ENCODE measurements at places on chromosomes 4 and X. TPM values are rescaled to one million over a fixed set of nuclear protein-coding genes. Genes with fewer than 3 reads are reported as not detected.
A peak's percentile ranks its signal among the peaks of the same experiment; 100 is the strongest.

GRCh38 chrX:48489892-48490291 is 13.9 kb downstream of the FTSJ1 start:
- no peaks in the 10 kb centered on the region for H3K27me3 ChIP-seq
- no peak for DNase-seq
- no peak overlapping the region for H3K4me3 ChIP-seq
- no peaks in the 10 kb centered on the region for H3K36me3 ChIP-seq

GRCh38 chr4:165991325-165992180 is 118.5 kb downstream of the TLL1 start:
- no peaks in the 10 kb centered on the region for H3K4me1 ChIP-seq
- no peak overlapping the region for H3K27ac ChIP-seq
- H3K4me3 ChIP-seq, result no peak overlapping the region
- no peaks in the 10 kb centered on the region for H3K36me3 ChIP-seq

DNA sequence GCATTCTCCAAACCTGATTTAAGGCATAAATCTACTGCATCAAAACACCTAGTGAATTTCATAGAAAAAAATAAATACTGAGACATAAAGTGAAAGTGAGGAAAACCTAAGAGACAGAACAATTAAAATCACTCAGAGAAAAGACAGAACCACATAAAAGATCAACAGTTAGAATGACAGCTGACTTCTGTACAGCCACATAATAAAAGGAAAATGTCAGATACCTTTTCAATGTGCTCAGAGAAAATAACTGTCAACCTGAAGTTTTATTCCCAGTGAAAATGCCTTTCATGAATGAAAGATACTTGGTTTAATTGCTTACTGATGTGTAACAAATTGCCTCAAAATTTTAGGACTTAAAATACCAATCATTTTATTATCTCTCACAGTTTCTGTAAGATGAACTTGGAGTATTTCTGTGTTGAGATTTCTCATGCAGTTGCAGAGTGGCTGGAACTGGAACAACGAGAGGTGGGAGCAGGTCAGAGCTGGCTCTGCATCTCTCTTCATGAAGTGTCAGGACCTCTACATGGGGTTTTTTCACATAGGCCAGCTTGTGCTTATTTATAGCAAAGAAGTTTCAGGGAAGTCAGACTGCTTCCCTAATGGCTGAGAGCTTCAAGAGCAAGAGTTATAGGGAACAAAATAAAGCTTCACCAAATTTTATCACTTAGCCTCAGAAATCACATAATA is 11.9 kb upstream of the POF1B start:
- H3K4me3 ChIP-seq, result no peak overlapping the region
- no peaks in the 10 kb centered on the region for H3K36me3 ChIP-seq
- no peak overlapping the region for H3K27ac ChIP-seq
- H3K4me1 ChIP-seq, result no peaks in the 10 kb centered on the region
- no peaks in the 10 kb centered on the region for H3K27me3 ChIP-seq

- DNase-seq, result no peak
- H3K4me1 ChIP-seq, result no peaks in the 10 kb centered on the region
- H3K4me3 ChIP-seq, result no peak overlapping the region
- no peaks in the 10 kb centered on the region for H3K27me3 ChIP-seq
- no peaks in the 10 kb centered on the region for H3K36me3 ChIP-seq
- H3K27ac ChIP-seq, result no peak overlapping the region
Observed at GRCh38 chr4:83490876-83491450, 6.1 kb upstream of the ABRAXAS1 start.

- DNase-seq, result peak; percentile 33
- H3K27me3 ChIP-seq, result no peaks in the 10 kb centered on the region
- no peak within 1 kb of the TSS for H3K27ac ChIP-seq
- no peaks in the 10 kb centered on the region for H3K4me1 ChIP-seq
- H3K36me3 ChIP-seq, result no peaks in the 10 kb centered on the region
Observed at GRCh38 chrX:19514791-19515614, at the start of gene MAP3K15. TSS of gene MAP3K15 (minus strand) at chrX:19515508. CDS start at chrX:19515261, 247 bp downstream.

DNA sequence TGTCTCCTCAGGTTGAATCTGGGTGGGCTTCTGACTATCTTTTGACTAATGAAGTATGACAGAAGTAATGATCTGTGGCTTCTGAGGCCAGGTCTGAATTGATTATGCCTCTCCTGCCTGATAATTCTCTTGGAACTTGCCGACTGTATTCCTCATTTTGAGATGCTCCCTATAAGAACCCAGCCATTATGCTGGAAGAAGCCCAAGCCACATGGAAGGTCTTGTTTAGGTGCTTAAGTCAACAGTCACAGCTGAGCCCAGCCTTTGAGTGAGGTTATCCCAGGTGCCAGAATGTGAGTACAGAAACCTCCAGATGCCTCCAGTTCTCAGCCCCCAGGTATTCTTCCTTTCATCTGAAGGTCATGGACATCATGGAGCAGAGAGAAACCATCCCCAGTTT is 456.6 kb downstream of the IL15 start:
- H3K27me3 ChIP-seq, result no peaks in the 10 kb centered on the region
- DNase-seq, result no peak
- no peaks in the 10 kb centered on the region for H3K4me1 ChIP-seq
- H3K36me3 ChIP-seq, result no peaks in the 10 kb centered on the region

- H3K4me1 ChIP-seq, result no peaks in the 10 kb centered on the region
- no peak for DNase-seq
- no peaks in the 10 kb centered on the region for H3K36me3 ChIP-seq
Observed at GRCh38 chrX:136450050-136450830, 37.5 kb upstream of the BRS3 start.

DNA sequence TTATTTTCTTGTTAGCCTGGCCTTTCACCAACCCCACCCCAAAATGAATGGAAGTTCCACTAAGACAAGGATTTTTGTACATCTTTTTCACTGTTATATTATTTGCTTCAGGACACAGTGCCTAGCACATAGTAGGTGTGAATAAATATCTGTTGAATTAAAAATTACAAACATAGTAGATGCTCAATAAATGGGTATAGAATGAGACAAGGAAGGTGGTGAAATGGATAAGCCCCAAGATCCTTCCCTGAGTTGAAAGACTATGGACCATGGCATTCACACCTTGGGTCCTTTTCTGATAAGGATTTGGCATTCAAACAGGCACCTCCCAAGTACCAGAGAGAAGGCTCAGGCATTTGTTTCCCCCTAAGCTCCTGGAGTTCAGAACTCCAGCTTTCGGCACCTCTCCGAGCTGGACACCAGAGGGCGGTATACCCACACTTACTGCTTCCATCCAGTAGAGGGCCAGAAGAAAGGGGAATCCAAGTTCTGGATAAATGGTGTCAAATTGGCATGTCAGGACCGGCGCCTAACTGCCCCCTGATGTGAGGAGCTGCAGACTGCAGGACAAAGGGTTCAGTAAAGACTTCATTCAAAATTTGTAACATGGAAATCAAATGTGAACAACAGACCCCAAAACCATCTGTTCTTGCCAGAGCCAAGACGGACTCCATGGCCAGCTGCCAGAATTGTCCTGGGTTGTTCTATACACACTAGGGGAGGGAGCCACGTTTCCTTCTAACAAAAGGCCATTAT is 193.0 kb downstream of the GPC3 start:
- H3K4me1 ChIP-seq, result no peaks in the 10 kb centered on the region
- no peaks in the 10 kb centered on the region for H3K36me3 ChIP-seq
- peak; percentile 70 for DNase-seq
- no peak overlapping the region for H3K27ac ChIP-seq
- no peak overlapping the region for H3K4me3 ChIP-seq

DNA sequence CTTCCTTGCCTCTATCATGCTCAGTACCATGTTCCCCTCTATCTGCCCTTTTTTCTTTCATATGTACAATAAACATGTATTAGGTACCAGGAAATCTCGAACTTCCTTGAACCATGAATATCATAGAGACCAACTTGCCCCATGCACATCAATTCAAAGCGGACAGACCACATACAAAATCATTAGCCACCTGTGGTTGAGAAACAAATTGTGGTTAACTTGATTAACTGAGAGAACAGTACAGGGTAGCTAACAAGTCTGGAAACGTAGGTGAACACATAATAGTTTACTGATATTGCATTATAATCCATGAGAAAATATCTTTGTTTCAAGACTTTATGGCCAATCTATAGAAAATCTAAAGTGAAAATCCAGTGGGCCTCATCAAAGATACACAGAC is 8.2 kb downstream of the CASP3 start:
- H3K36me3 ChIP-seq, result no peaks in the 10 kb centered on the region
- DNase-seq, result no peak
- H3K4me1 ChIP-seq, result peaks cover 4% of the 10 kb centered on the region
- no peak overlapping the region for H3K27ac ChIP-seq
- no peak overlapping the region for H3K4me3 ChIP-seq

GRCh38 chr4:166308647-166309046 is 435.6 kb downstream of the TLL1 start:
- H3K27ac ChIP-seq, result no peak overlapping the region
- DNase-seq, result no peak
- no peaks in the 10 kb centered on the region for H3K27me3 ChIP-seq

GRCh38 chr4:52755426-52755825 is 4.2 kb upstream of the ERVMER34-1 start:
- no peaks in the 10 kb centered on the region for H3K27me3 ChIP-seq
- H3K36me3 ChIP-seq, result no peaks in the 10 kb centered on the region
- H3K4me3 ChIP-seq, result no peak overlapping the region
- peaks cover 4% of the 10 kb centered on the region for H3K4me1 ChIP-seq

DNA sequence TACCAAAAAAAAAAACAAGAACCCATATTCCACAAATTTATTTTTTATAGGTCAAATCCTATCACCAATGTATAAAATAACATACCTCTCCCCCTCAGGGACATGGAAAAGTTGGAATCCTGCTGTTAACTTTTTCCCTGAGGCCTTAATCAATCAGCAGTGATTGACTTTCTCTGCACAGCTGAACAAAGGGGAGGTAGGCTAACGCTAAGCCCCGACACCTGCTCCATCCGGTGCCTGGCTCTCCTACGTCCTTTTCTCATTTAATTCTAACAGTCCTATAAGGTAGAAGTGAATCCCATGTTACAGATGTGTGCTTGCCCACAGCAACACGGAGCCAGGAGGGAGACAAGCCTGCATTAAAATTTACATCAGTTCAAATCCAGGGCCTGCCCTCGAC is 2.8 kb downstream of the CENPU start:
- H3K27me3 ChIP-seq, result no peaks in the 10 kb centered on the region
- H3K27ac ChIP-seq, result no peak overlapping the region
- no peak for DNase-seq
- no peak overlapping the region for H3K4me3 ChIP-seq
- no peaks in the 10 kb centered on the region for H3K36me3 ChIP-seq

GRCh38 chr4:87239821-87240220 is 19.4 kb upstream of the KLHL8 start:
- H3K36me3 ChIP-seq, result no peaks in the 10 kb centered on the region
- DNase-seq, result no peak
- no peak overlapping the region for H3K4me3 ChIP-seq
- no peak overlapping the region for H3K27ac ChIP-seq
- no peaks in the 10 kb centered on the region for H3K27me3 ChIP-seq

- H3K4me3 ChIP-seq, result no peak overlapping the region
- no peak for DNase-seq
- no peaks in the 10 kb centered on the region for H3K27me3 ChIP-seq
- H3K36me3 ChIP-seq, result no peaks in the 10 kb centered on the region
- H3K27ac ChIP-seq, result no peak overlapping the region
Observed at GRCh38 chr4:94468093-94468769, 16.5 kb downstream of the PDLIM5 start.

DNA sequence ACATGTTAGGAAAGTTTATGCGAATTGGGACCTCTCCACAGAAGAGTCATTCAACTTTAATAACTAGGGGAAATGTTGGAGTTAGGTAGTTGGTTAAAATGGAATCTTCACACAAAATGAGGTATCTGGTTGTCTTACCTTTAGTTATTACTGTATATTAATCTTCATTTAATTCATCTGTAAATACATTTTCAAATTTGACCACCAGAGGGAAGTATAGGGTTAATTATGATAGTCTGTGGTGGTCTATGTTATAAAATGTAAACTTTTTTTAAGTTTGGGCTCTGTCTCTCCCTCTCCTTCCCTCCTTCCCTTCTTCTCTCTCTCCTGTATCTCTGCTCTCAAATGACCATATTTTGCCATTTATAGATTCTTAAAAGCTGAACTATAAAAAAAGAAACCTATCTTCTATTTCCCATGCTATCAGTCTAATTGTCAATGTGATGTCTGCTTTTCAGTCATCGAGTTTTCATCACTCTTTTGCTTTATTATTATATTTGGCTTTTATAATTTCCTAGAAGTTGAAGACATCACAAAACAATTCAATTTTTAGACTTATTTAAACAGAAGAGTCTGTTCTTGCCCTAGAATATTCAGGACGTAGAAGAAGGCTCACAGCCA is 49.8 kb downstream of the TMEM144 start:
- DNase-seq, result no peak
- H3K4me3 ChIP-seq, result no peak overlapping the region
- H3K36me3 ChIP-seq, result no peaks in the 10 kb centered on the region
- no peak overlapping the region for H3K27ac ChIP-seq
- H3K27me3 ChIP-seq, result no peaks in the 10 kb centered on the region
- no peaks in the 10 kb centered on the region for H3K4me1 ChIP-seq

DNA sequence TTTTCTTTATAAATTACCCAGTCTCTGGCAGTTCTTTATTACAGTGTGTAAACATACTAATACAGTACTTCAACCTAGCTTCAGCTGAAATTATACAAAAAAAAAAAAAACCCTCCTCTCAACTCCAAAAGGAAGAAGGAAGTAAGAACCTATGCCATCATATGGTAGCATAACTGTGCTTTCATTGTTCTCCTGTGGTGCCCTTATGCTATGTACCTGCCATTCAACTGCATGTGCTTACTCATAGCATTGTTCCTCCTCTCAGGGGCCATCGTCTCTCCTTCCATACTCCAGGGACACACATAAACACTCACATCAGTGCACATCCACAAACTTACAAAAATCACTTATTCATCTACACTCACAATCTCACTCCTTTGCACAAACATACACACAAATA is 470.1 kb upstream of the HS3ST1 start:
- DNase-seq, result no peak
- no peak overlapping the region for H3K27ac ChIP-seq
- no peaks in the 10 kb centered on the region for H3K27me3 ChIP-seq
- H3K4me1 ChIP-seq, result no peaks in the 10 kb centered on the region

GRCh38 chr4:158016511-158016910 is 156.3 kb downstream of the GASK1B start:
- DNase-seq, result no peak
- H3K4me3 ChIP-seq, result no peak overlapping the region
- H3K27ac ChIP-seq, result peak overlapping the region; percentile 37
- H3K27me3 ChIP-seq, result no peaks in the 10 kb centered on the region

The TGIF2LX gene
- total RNA-seq, result not detected

The ZAR1 gene
- total RNA-seq, result not detected

The ARR3 gene
- total RNA-seq, result not detected

The PRPS1 gene
- 19.6 TPM for total RNA-seq

The MGAT4D gene
- not detected for total RNA-seq

The MAGIX gene
- total RNA-seq, result 22.5 TPM

The PABPC5 gene
- 7.1 TPM for total RNA-seq

The ADH6 gene
- total RNA-seq, result 0.56 TPM

The OTUD4 gene
- 23.5 TPM for total RNA-seq

The SNCA gene
- total RNA-seq, result 23.1 TPM

The F8A2 gene
- total RNA-seq, result not detected

The METTL14 gene
- 56.1 TPM for total RNA-seq

The COX7B2 gene
- total RNA-seq, result not detected

The ENAM gene
- total RNA-seq, result not detected

The CFAP99 gene
- total RNA-seq, result not detected
